ENCODE measurements at places on chromosomes 6 and 20.
A peak's percentile ranks its signal among the peaks of the same experiment; 100 is the strongest.

DNA sequence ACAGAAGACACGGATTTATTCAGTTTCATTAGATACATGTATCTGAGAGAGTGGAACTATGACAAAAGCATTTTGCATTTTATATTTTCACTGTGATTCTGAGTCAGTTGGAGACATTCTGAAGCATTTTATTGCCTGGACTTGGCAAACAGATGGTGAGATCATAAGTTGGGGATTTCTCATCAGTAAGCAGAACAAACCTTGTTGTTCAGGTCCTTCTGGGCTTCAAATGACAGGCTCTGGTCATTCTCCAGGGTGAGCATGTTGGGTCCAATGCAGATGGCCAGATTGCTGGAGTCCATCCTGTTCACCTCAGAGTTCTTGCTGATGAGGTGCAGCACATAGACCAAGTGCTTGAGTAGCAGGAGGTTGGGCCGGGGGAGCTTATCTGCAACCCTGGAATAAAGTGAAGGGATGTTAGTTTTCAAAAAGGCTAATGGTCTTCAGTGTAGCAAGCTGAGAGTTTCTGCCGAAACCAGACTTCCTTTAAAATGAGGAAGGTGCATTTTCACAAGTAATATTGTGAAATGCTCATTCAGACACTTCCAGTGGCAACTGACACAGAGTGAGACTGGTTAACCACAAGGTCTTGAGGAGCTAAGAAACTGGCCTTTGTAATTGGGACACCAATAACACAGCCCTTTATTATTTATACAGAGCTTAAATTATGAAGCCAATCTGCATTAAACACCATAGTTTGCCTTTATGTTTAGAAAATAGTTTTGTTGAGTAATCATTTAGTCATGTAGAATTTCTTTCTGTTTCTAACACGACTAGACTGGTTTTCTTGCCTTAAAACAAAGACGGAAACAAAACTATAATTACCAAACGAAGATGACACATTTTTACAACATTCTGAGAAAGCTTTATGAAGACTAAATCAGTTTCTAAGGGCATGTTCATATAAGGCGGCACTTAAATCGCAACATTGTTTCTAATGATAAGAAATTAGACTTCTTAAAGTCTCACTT is 5.6 kb downstream of the TAGAP start:
- DNase-seq: no peak

GRCh38 chr6:21383450-21384085 is 210.0 kb upstream of the SOX4 start:
- no peak for DNase-seq

DNA sequence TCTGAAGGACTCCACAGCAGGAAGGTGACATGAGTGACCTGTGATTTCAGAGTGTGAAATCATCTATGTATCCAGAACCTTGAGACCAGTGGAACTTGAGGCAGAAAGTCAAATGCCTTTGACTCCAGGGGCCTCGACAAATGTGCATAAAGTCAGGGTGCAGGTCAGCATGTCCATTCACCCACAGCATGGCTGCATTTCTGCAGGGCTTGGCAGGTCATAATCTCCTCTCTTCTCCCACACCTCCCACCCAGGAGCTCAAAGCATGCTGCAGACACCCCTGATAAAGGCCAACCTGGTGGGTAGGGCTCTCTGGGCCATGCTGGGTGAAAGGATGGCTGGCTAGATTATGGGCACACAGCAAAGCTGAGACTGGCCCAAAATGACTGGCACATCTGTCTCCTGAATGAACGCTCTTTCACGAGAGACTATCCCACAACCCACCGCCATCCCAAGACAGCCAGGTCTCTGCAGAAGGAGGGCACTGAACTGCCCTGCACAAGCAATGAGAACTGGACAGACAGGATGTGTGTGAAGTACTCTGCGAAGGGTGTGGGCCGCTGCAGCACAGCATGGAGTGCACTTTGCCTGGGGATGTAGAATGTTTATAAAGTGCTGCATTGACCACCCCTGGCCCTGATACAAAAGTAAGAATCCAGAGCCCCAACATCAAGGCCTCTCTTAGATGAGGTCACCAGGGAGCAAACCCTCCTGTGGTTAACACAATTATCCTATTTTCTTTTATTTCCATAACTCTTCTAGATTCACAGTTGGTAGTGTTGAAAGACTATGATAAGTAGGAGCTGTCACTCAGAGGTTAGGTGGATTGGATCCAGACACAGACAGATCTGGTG is 78.2 kb upstream of the NXT1 start:
- DNase-seq: no peak

DNA sequence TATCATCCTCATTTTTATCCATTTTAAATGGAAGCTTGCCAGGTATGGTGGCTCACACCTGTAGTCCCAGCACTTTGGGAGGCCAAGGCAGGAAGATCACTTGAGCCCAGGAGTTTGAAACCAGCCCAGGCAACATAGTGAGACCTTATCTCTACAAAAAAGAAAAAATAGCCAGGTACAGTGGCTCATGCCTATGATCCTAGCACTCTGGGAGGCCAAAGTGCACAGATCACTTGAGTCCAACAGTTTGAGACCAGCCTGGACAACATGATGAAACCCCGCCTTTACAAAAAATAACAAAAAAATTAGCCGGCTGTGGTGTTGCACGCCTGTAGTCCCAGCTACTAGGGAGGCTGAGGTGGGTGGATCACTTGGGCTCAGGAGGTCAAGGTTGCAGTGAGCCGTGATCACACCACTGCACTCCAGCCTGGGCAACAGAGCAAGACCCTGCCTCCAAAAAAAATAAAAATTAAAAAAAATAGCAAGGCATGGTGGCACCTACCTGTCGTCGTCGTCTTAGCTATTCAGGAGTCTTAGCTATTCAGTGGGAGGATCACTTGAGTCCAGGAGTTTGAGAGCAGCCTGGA is 89.0 kb downstream of the TCP11 start:
- no peak for DNase-seq

- no peak for DNase-seq
Observed at GRCh38 chr6:149500096-149500495, 15.3 kb upstream of the ZC3H12D start.

DNA sequence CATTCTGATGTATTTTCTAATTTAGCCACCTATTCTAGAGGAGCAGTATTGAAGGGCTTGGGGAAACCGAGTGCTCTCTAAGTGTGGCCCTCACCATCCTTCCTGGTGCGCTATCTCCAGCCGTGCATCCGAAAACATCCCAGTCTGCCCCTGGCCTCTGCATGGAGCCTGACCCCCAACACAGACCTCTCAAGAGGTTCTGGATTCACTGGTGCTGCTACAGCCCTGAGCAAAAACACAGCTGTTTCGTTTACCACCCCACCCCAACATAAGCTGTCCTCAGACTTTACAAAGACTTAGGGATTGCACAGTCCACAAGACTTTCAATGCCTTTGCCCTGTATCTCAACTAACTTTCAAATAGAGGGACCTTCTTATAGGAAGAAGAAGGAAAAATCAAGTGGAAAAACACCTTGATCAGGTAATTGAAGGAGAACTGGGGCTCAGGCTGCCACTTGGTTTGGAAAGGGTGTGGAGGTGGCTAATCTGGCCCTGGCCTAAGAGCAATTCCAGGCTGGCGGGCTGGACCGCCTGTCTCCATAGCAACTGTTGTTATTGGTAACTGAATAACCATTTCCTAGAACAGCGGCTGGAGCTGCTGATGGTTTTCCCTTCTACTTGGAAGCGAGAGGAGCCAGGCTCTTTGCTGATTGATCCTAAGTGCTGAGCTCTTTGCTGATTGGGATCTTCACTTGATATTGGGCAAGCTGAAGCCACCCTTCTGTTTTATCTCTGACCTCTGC is 90.2 kb upstream of the TOX2 start:
- no peak for DNase-seq

- no peak for DNase-seq
Observed at GRCh38 chr6:153424719-153425400, 293.8 kb upstream of the RGS17 start.

DNA sequence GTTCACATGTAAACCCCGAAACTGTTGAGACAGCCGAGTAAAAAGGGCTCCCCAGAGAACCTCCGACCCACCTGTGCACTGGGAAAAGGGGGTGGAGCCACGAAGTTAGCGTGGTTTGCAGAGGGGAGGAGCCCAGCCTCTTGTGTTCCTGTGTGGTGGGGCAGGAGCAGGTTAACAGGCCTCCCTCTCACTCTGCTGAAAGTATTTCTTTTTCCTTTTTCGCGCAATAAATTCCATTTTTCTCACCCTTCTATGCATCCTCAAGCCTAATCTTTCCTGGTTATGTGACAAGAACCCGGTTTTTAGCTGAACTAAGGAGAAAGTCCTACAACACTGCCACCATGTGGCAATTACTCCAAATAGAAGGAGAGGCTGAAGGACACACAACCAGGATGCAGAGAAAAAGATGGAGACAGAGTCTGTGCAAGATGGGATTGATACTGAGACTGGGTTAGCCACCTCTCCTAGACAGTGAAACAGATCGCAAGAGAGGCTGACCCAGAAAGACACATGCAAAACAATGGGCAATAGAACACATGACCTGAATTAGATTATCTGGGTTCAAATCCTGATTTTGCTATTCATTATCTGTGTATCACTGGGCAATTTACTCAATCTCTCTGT is 168.7 kb upstream of the PRSS16 start:
- peak; percentile 20 for DNase-seq

GRCh38 chr20:62409931-62410745 is 3.1 kb upstream of the CABLES2 start:
- DNase-seq: peak; percentile 63

DNA sequence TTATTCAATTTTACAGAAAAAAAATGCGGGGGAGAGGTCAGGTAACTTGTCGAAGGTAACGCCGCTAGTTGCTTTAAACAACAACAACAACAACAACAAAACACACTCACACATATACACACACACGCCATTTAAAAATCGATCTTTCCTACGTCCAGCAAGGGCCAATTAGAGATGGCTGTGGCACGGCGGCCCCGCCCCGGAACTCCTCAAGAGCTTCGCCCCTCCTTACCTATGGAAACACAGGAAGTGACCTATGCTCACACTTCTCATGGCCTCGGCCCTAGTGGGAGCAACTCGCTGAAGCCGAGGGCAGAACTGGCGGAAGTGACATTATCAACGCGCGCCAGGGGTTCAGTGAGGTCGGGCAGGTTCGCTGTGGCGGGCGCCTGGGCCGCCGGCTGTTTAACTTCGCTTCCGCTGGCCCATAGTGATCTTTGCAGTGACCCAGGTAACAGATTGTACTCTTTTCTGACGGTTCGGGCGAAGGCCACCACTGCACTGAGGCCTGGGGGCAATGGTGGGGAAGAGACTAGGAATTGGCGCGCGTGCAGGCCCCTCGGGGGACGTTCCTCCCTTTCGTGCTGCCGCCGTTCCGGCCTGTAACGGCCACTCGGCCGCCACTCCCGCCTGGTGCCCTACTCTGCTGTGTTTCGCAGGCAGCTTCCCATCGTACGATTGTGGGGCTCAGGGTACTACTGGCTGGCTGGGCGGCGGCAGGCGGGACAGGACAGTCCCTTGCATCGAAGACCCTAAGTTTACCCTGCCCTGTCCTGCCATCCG is at the start of gene TBP:
Gene TBP (plus strand): TSS at position 357 of the 783 bp plus-strand sequence. CDS start 2,661 bp downstream, outside the sequence.
- DNase-seq: peak; percentile 98

GRCh38 chr6:90369024-90369519 is 72.4 kb upstream of the BACH2 start:
- no peak for DNase-seq

DNA sequence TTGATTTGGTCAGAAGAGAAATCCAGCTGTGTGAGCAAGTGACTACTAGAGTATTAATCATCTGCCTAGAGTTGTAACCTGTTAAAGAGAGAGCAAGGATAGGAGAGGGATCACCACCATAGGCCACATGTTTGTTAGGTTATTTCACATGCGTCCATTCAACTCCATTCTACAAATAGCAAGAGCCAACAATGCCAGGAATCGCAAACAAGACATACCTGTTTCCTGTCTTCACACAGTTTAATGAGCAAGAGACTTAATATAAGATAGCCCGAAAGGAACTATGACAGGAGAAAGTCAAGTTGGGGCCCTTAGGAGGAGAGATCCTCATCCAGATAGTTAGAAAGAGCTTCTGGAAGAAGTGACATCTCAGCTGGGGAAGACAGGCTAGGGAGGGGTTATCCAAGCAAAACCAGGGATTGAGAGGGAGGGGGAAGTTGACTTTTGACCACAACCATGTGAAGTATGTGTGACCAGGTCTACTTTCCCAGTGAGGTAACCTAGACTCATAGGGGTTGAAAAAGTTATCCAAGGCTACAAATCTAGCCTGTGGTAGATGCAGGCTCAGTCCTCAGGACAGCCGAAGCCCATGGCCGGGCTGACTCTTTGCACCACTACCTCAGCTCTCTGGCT is 147.4 kb downstream of the ALDH8A1 start:
- no peak for DNase-seq

GRCh38 chr6:138099832-138100231 is 7.4 kb downstream of the PERP start:
- DNase-seq: no peak

GRCh38 chr20:62405108-62405980 is 1.7 kb downstream of the CABLES2 start:
- DNase-seq: no peak

DNA sequence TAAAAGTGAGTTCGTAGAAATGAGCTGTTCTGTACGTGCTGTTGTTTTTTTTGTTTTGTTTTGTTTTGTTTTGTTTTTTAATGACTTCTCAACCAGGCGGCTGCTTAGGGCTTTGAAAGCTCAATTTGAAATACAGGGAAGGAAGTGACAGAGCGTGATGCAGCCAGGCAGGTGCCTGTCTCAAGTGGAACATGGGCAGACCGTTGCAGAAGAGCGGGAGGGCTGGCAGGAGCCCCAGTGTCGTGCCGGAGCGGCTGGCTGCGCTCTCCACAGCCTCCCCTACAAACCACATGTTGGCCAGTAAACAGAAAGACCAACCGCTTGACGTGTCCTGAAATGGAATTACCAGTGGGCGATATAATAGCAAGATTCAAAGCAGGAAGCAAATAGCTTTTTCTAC is 164.9 kb upstream of the RREB1 start:
- DNase-seq: no peak

- DNase-seq: no peak
Observed at GRCh38 chr6:116047173-116047933, 13.3 kb downstream of the FRK start.

GRCh38 chr6:148193063-148193680 is 149.5 kb upstream of the SASH1 start:
- DNase-seq: no peak

DNA sequence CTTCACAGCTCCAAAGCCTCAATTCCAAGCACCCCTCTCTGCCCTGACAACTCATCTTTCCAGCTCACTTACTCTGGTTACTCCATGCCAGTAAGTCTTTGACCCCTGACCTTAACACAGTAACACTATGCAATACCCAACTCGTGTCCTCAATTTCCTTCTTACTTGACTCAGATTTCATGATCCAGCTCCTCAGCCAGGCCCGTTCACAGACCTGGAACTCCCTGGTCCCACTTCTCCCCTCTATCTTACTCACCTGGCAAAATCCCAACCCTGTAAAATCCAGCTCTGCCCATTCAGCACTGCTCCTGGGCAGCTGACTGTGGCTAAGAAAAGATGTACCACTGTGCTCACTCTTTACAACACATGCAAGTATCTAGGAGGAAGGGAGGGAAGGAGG is 7.9 kb downstream of the GNL1 start:
- no peak for DNase-seq

GRCh38 chr20:1722513-1723050 is 65.0 kb upstream of the SIRPG start:
- DNase-seq: no peak

GRCh38 chr20:22629927-22630326 is 45.6 kb upstream of the FOXA2 start:
- no peak for DNase-seq

- DNase-seq: no peak
Observed at GRCh38 chr6:15715060-15715459, 52.2 kb upstream of the DTNBP1 start.
